Activated naive CD8-positive, alpha-beta T cell treated with anti-CD3 and anti-CD28 coated beads, Interleukin-2, amount 10 ng/mL, durations not matched to agents 7 days and 5 days (primary cell): ENCODE measurements at places on chromosomes 3 and 15.

DNA sequence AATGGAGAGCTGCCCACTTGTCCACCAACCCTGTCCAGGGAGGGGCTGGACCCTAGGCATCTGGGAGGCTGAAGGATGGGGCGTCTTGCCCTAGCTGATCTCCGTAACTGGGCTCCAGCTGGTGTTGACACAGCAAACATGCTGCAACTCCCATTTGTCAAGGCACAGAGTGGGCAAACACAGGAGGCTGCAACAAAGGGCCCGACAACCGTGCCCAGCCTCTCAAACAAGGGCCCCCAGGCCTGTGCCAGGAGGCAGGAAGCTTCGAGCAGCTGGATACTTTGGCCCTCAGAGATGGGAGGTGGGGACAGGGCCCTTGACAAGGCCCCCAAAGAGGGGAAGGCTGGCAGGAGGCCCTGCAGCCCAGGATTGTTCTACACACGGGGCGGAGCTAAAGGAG, 64.2 kb upstream of the TMEM115 start:
- DNase-seq, result no peak

- no peak for DNase-seq
These were observed 156.0 kb upstream of the TRIM42 start for GRCh38 chr3:140521751-140522445.

- DNase-seq, result no peak
These were observed 36.0 kb downstream of the SLC25A26 start for GRCh38 chr3:66256806-66257205.

- DNase-seq, result no peak
These were observed 306.6 kb upstream of the TGFBR2 start for GRCh38 chr3:30299674-30300385.

GRCh38 chr3:193869221-193870201, 266.4 kb upstream of the HES1 start:
- DNase-seq, result peak; percentile 37

DNA sequence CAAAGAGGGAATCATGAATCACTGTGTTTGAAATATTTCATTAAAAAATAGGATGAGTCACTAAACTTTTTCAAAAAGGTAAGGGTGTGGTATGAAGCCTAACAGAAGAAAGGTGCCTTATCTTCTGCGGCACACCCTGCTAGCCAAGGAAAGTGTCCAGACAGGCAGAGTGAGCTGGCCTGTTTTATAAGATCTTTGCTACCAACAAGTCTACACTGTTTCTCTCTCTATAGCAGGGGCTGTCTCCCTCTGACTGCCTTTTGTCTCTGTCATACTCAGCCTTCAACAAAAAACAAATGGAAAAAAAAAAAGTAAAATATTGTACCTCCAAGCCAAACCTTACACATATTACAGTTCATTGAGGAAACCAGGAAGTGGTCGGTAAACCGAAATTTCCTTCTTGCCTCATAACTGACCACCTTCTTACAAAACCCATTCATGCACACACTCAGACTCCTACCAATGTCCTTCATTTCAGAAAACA, 9.1 kb downstream of the ZDHHC3 start:
- no peak for DNase-seq

GRCh38 chr3:106514431-106514830, 645.6 kb upstream of the CBLB start:
- no peak for DNase-seq

DNA sequence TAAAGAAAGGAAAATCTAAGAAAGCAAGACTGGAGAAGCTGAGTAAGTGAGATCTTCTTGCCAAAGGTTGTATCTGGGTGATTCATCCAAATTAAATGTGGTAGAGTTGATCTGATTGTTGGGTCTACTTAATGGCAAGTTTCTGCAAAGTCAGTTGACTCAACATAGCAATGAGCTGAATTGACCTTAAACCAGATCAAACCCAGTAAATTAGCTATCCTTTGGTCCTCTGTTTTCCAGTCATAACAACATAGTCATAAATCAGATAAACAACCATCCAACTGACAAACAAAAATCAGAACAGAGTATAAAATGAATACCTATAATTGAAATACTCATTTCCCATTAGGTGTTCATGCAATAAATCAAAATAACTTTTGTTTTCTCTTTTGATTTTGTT, 142.6 kb upstream of the CFAP20DC start:
- DNase-seq, result no peak
